ENCODE measurements at places on chromosomes 1 and 21.
A peak's percentile ranks its signal among the peaks of the same experiment; 100 is the strongest.

GRCh38 chr21:35606146-35606545, 454.2 kb downstream of the SETD4 start:
- DNase-seq, result no peak

DNA sequence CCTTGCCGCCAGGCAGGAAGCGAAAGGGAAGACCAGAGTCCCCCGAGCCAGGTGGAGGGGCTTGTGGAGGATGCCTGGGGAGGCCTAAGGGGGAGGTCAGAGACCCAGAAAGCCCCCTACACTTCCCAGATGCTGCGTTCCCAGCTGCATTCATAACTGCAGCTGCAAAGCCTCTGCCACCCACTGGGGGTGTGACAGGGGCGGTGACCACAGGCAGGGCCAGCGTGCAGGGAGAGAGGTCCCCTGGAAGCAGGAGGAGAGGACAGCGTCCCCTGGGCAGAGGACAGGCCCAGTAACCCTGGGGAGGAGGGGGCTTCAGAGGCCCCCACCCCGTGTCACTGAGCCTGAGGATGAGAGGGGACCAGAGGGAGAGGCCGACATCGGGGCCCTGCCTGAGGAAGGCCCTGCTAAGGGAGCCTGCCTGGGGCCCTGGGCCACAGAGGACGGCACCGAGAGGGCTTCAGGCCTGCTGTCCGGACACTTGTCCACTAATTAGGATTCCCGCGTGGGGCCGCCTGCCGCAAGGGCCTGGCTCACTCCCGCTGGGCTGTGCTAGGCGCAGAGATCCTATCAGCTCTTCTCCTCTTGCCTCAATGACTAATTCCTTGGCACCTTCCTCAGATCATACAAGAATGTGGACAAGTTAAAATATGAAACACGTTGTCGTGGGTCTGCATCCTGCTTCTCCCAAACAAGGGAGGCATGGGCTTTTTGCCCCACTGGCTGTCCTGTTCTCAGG, 49.1 kb upstream of the CCDC27 start:
- no peak for DNase-seq

GRCh38 chr1:7931446-7931812, 9.2 kb downstream of the TNFRSF9 start:
- DNase-seq, result no peak

DNA sequence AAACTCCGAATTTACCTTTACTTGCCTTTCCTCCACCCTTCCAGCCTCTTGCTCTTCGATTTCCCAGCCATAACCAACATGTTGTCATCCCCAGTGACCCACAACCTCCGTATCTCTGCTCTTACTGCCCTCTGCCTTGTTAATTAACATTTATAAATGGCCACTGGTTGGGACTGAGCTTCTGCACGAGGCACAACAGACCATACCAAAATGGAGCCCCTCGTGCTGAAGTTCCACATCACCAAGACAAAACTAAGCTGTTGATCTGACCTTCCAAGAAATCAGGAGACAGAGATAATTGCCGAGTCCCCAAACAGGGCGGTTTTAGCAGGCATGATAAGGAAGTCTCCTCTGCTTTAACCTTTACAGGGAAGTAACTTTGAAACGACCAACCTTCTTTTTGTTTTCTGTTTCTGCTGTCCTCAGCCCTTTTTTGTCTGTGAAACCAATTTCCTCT, 71.9 kb downstream of the NMNAT2 start:
- no peak for DNase-seq

DNA sequence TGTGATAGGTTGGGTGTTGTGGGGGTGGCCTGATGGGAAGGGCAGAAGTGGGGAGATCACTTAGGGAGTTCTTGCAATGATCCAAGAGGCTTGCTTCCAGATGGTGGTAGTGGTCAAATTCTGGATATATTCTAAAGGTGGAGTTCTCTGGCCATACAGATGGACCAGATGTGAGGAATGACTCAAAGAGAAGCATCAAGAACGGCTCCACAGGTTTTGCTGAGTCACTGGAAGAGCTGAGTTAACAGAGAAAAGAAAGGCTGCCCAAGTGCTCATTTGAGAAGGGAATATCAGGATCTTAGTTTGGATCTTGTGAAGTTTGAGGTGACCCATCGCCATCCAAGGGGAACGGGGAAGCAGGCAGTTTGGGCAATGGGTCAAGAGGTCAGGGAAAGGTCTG, 192.9 kb upstream of the GALNT2 start:
- peak; percentile 48 for DNase-seq

DNA sequence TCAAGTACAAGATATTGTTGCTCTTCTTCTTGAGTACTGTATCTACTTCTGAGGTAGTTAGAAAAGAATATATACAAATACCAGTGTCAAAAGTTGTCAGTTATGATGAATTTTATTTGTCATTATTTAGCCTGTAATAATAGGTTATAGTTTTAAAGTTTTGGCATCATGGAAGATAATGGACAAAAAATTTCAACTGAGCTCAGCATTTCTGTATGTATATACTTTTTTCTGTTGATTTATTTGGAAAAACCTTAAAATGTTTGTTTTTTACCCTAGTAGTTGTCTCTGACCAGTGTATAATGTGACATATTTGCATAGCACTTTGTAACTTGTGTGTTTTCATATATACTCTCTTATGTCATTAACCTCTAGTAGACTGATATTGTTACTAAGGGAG, 11.1 kb downstream of the SLC35A3 start:
- no peak for DNase-seq

GRCh38 chr1:19156676-19157075, 53.4 kb downstream of the UBR4 start:
- no peak for DNase-seq

GRCh38 chr1:159892944-159893343, 7.0 kb downstream of the CFAP45 start:
- peak; percentile 44 for DNase-seq

DNA sequence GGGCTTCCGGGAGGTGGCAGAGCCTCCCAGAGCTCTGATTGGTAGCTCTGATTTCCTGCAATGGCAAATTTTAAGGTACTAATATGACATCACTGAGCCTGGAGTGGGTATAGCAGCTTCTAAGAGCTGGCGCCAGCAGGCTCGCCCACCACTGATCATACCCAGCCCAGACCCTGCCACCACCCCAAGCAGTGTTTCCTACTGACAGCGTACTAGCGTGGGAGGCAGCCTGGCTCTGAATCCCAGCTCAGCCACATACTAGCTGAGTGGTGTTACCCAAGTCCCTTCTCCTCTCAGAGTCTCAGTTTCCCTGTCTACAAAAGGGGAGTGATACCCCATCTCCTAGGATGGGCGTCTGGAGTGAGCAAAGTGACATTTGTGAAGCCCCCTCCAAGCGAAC, 13.0 kb upstream of the ALDH4A1 start:
- DNase-seq, result no peak

GRCh38 chr1:225877580-225877979, 4.6 kb downstream of the TMEM63A start:
- DNase-seq, result peak; percentile 52

GRCh38 chr1:244665771-244666217, 12.9 kb downstream of the DESI2 start:
- no peak for DNase-seq

GRCh38 chr1:154999571-155000410, 2.8 kb upstream of the ZBTB7B start:
- peak; percentile 91 for DNase-seq

GRCh38 chr1:175887981-175888428, 144.6 kb upstream of the TNR start:
- peak; percentile 81 for DNase-seq

GRCh38 chr1:5623399-5623798, 368.8 kb downstream of the NPHP4 start:
- no peak for DNase-seq

DNA sequence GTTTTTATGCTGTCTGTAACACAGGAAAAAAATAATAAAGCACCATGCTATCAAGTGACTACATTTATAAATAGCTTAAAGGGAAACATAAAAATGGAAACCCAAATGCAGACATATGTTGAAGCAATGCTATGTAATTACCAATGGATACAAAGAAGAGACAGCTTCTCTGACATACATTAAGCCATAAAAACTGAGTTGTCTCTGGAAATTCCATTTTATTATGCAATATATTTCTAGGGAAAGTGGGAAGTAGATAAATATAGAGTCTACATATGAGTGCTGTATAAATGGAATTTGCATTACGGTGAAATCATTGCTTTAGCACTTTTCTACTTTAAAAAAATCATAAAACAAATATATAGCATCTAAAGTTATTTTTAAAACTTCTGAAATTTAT, 135.2 kb upstream of the COL11A1 start:
- DNase-seq, result no peak

GRCh38 chr1:103106426-103107341, 1.6 kb downstream of the COL11A1 start:
- DNase-seq, result peak; percentile 87

GRCh38 chr1:183635099-183635605, 431 bp downstream of the ARPC5 start:
- DNase-seq, result peak; percentile 75

DNA sequence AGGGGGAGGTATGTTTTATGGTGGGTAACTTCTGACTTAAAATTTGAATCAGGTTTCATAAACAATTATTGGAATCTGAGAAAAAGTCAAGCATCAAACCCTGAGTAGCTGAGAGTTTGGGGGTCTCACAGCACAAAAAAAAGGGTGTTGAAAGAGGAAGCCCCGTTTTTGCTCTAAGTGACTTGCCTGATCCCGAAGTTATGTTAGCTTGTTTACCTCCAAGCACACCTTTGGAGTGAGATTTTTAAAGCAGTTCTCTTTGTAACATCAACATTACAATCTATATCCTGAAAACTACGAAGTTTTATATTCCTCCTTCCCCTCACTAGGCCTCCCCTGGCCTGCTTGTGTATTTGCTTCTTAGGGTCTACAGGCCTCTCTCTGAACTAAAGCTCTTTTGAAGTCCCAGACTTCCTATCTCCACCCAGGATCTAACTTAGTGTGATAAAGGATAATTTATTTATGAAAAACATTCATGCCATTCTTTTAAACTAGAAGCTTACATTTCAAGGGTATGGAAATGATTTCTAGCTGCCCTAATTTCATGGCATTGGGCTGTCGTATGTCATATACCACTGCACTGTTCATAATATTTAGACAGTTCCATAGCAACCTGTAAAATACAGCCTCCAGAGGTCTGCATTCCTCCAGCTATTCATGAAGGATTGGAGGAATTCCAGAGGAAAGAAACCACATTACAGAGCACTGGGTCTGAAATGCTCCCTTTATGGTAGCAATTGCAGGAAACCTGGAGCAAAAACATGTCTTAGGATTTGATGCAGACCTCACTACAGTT, 36.1 kb upstream of the RGS1 start:
- peak; percentile 42 for DNase-seq

DNA sequence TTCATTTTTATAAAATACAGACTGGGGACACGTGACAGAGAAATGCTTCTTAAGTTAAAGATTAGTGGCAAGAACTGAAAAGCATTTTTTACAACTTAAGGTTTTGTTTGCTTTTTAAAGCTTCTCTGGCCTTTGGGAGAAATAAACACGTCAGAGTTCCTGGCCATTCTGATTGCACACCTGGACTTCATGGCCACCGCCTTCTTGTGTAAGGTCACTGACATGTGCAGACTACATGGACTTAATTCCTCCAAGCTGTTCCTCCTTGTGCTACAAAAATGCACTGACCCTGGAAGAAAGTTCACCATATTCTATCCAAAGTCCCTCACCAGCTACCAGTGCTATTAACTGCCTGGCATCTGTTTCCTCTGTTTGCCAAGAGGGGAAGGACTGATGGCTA, 56.1 kb downstream of the GADD45A start:
- DNase-seq, result peak; percentile 69

- DNase-seq, result no peak
Observed at GRCh38 chr1:224159541-224159940, 23.5 kb upstream of the DEGS1 start.

- no peak for DNase-seq
Observed at GRCh38 chr1:11080931-11081330, 18.7 kb downstream of the EXOSC10 start.

Measured in DMS53 (cell line).